Muscle of leg (tissue), 16 donors: ENCODE measurements at places on chromosomes 3 and 15.
A peak's percentile ranks its signal among the peaks of the same experiment; 100 is the strongest.

- peak; percentile 20 for DNase-seq
Observed at GRCh38 chr3:133896002-133896761, 500 bp upstream of the RAB6B start.

DNA sequence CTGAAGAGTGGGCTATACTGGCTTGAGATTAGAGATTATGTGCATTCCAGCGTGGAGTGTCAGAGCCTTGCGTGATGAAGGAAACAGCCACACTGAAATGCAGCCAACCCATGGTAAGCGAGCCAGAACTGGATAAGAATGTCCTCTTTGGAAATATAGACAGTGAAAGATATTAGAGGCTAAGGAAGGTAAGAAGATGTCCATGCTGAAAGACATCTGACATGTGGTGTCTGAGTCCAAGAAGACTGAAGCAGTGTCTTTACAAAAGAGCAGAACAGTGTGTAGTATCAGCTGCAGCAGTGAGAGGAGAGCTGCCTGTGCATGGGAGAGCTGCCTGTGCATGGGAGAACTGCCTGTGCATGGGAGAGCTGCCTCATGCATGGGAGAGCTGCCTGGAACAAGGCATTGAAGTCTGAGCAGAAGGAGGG is 672.2 kb downstream of the DIPK2A start:
- peak; percentile 43 for DNase-seq

DNA sequence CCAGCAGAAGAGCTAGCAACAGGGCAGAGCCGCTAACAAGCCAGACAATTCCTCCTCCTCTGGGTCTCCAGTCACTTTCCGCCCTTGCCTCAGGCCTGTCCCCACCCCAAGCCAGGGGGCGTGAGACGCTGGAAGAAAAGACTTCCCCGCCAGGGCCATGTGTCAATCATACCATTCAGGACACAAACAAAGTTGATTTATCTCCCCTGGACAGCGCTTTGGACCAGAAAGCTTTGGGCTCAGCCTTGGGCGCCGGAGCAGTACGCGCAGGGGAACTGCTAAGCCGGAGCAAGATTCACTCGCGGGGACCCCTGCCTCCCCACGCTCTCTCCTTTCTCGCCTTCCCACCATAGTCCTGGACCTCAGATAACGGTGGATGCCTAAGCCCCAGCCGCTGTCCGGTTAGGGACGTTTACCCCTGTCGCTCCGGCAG is 479 bp downstream of the LRRC2 start:
- peak; percentile 56 for DNase-seq

GRCh38 chr15:101092867-101093202 is 159.0 kb downstream of the CHSY1 start:
- DNase-seq = no peak

DNA sequence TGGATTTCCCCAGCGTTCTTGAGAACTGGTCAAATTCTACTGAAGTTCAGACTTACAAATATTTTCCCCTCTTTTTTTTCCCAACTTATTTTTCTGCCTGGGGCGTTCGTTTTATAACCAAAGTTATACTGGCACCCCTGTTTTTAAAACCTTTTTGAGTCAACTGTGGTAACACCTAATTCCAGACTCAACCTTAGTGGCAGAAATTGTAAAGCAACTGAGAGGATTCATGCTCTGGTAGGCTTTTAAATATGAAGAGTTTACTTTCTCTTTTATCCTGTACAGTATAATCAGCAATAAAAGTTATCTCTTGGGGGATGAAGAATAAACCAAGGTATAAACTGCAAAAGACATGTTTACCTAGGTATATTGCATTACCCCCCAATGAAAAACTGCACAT is 2.3 kb downstream of the IL5RA start:
- DNase-seq = no peak

DNA sequence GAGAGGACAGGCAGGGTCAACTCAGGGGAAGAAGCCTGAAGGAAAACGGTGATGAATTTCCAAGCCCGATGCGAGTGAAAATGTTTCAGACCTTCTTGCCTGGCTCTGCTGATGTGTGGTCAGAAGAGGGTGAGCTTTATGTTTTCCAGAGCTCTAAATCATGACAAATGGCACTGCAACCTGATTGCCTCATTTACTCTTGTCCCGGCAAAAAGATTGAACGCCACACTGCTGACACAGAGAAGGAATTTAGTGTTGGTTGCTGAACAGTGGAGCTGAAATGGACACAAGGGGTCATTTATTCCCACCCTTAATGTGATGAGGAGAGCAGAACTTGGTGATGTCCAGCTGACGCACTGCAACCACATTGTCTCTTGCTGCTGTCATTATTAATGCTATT is 36.1 kb upstream of the GABRG3 start:
- no peak for DNase-seq

DNA sequence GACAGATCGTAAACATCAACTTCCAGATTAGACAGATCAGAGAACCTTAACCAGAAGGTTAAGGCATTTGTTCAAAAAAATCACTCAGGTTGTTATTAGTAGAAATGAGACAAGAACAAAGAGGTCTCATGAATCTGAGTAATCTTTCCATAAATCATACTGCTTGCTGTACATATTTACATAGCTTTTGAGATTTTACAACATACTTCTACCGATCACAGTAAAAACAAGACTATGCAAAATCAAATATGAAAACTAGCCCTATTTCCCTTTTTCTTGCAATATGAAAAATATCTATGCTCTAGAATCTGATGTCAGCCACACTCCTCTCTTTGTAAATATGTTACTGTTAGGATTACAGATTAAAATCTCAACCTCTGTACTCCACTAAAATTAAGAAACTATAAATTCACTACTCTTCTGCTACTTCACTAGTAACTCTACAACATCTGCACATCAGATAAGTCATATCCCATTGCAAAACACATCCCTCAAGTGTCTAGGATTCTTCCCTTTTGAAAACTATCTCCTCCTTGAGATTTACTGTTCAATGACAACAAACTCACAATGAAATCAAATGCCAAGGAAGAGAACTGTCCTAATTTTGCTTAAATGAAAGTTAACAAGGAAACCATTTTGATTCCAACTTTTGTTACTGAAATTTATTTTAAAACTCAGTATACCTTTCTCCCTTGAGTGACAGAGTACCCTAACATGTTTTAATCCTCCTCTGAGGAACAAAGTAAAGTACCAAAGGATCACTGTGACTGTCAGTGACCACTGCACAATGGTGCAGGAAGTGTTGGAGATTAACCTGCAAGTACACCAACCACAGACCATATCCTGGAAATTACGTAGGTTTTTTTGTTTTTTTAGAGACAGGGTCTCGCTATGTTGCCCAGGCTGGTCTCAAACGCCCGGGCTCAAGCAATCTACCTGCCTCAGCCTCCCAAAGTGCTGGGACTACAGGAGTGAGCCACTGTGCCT is 12.8 kb downstream of the DCUN1D1 start:
- DNase-seq = no peak

GRCh38 chr15:55917881-55918296 is 75.5 kb downstream of the NEDD4 start:
- peak; percentile 66 for DNase-seq

- peak; percentile 57 for DNase-seq
Observed at GRCh38 chr3:150035910-150036612, 65.4 kb upstream of the PFN2 start.

DNA sequence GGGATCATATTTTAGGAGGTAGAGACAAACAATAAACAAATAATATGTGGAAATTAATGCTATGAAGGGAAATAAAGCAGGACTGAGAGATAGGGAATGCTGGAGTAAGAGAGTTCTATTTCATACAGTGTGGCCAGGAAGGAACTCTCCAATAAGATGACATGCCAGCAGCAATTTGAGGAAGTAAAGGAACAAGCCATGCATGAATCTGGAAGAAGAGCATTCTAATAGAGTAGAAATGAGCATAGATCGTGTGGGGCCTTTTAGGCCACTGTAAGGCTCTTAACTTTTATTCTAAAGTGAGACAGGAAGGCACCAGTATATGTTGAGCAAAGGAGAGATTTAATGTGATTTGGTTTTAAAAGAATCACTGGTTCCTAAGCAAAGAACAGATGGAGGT is 126.3 kb downstream of the DMXL2 start:
- DNase-seq = no peak

DNA sequence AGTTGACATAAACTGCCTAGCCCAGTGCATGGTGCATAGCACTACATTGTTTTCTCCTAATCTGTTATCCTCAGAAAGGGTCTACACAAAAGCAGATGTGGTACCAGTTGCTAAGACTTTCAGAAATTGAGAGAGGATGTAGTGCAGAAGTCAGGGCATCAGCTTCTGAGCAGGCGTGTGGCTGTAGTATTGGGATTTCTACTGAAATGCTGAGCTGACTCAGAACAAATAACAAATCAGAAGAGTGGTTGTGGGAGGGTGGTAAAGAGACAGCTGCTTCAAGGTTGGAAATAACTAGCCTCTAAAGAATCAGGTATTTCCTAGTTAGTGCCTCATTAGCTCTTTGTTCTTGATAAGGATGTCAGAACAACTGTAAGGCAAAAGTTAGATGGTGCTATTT is 161.3 kb downstream of the AKAP13 start:
- no peak for DNase-seq

DNA sequence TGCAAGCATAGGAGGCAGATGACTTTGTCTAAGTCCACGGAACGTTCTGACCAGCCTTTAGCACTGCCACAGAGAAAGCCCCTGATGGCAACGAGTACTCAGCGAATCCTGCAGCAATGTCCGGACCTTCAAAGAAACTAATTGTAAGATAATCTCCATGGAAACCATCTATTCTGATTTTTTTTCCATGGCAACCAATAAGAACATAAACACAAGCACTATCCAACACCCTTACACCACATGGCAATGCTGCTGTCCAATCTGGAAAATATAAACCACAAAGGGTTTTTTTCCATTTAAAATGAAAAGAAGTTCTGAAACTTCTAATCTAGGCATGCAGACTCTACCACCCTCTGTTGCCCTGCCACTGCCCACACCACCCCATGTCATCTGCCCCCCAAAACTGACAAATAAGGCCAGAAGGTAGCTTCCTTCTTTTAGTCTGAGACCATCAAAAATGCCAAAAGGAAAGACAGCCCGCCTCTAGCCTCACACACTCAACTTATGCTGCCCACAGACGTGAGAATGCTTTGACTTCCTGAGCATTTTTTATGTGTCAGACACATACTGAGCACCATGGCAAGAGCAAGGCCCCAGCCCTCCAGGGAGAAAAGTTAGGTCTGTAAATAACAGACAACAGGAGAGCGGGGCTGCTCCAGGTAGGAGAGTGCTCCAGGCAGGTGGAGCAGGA is 44.5 kb downstream of the POC1A start:
- DNase-seq = peak; percentile 64

DNA sequence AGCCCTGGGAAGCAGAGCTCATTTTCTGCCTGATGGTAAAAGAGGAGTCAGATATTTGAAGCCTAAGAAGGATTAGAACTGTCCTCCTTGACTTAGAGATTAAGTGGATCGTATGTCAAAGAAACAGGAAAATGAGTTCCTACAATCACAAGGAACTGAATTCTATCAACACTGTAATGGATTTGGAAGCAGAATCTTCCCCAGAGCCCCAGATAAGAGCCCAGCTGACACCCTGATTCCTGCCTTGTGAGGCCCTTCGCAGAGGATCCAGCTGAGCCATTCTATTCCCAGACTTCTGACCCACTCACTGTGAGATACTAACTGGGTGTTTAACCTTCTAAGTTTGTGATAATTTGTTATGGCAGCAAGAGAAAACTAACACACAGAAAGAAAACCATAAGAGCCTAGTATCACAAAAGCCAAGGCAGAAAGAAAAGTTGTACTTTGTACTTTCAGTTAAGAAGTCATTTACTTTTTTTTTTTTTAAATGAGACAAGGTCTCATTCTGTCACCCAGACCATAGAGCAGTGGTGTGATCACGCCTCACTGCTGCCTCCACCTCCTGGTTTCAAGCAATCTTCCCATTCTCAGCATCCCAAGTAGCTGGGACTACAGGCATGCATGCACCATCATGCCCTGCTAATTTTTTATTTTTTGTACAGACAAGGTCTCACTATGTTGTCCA is 61.1 kb upstream of the ZBTB20 start:
- no peak for DNase-seq

- peak; percentile 71 for DNase-seq
Observed at GRCh38 chr15:80455668-80456442, 51.7 kb downstream of the ARNT2 start.

DNA sequence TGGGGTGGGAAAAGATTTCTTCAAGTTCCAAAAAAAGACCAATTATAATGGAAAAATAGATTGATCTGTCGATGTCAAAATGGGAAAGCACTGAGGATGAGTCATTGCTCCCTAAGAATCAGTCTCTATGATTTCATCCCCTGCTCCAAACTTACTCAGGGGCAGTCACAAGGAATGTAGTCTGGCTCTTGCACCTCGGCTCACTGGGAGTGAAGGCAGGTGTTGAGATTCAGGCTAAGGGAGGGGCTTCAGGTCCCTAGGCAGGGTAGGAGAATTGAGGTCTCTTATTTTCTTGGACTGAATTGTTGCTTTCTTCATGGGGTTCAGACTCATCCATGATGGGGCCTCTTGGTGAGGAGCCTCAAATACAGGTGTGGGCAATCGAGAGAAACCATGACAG is 14.2 kb downstream of the ESYT3 start:
- no peak for DNase-seq

- no peak for DNase-seq
Observed at GRCh38 chr15:39165020-39165706, 415.7 kb upstream of the THBS1 start.

- DNase-seq = no peak
Observed at GRCh38 chr3:47428662-47429061, 47.1 kb downstream of the SCAP start.

DNA sequence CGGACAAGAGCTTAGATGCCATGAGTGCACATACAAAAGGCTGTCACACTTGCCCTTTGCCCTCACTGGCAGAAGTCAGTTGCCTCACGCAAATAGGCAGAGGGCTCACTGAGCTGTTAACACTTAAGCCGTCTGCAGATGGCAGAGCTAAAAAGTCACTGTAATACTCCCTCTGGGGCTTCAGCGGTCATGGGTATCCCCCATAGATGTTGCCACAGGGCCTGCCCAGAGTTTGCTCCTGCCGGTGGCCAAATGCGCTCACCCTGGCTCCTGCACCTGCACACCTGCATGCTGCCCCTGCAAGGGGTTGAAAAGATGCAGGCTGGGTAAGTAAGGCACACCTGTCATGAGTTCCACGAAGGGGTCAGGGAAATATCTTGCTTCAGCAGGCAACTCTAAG is 741.5 kb downstream of the EDEM1 start:
- no peak for DNase-seq

DNA sequence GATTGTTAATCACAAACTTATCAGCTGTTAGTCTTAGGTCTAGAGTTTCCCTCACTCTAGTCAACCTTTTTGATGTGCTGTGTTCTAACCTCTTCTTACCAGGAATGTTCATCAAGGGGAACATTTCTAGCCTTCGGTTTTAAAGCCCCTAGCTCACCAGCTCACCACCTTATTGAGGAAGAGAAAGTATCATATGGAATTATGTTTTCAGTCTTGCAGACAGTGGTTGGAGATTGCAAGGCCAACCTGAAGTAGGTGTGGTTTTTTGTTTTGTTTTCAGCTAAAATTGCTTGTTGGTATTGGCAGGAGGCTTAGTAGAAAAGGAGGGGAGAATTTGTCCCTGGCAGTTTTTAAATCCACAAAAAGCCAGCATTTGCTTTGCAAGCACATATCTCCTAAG is 48.4 kb upstream of the CCDC80 start:
- no peak for DNase-seq
